ENCODE measurements at places on chromosomes 3 and 15. TPM values are rescaled to one million over a fixed set of nuclear protein-coding genes. Genes with fewer than 3 reads are reported as not detected.

Gene IL20RB
- total RNA-seq: 0.76 TPM

Gene PLS1
- 13.7 TPM for total RNA-seq

Gene MYRIP
- total RNA-seq: not detected

Gene LYSMD2
- total RNA-seq: 20.4 TPM

Gene FOXL2
- total RNA-seq: 5.7 TPM

Gene SI
- not detected for total RNA-seq

Gene DPPA2
- total RNA-seq: not detected

Gene LTK
- 0.13 TPM for total RNA-seq

Gene ZNF774
- total RNA-seq: 0.78 TPM

Gene FSTL1
- 68.6 TPM for total RNA-seq

Gene SLC28A1
- total RNA-seq: not detected

Gene GOLGA8J
- not detected for total RNA-seq

Gene MEIS2
- 9.7 TPM for total RNA-seq

Gene TLE3
- 19.8 TPM for total RNA-seq

Gene SAMD7
- not detected for total RNA-seq

Gene CAMK2N2
- 1.3 TPM for total RNA-seq

Gene TMC3
- total RNA-seq: not detected

Gene AHSG
- total RNA-seq: not detected

Gene ADCY5
- 0.50 TPM for total RNA-seq

Gene MNS1
- 2.1 TPM for total RNA-seq

Gene CX3CR1
- total RNA-seq: not detected

Gene GPR62
- total RNA-seq: not detected

Gene GOLGA8T
- total RNA-seq: 1.3 TPM

Gene CHCHD4
- total RNA-seq: 39.4 TPM

Gene C3orf20
- total RNA-seq: 0.03 TPM

Gene CCNDBP1
- total RNA-seq: 23.9 TPM

Gene PATL2
- total RNA-seq: 0.07 TPM

Gene HEXA
- 144 TPM for total RNA-seq

Gene ERC2
- total RNA-seq: not detected

Gene TM4SF4
- total RNA-seq: 26.5 TPM

Gene ARGFX
- total RNA-seq: not detected

Gene OSTN
- total RNA-seq: not detected

Gene FBXL2
- total RNA-seq: 5.4 TPM

Gene CMTM8
- total RNA-seq: 6.4 TPM

Gene SLITRK3
- not detected for total RNA-seq

Gene XIRP1
- total RNA-seq: 0.04 TPM

Gene CASR
- not detected for total RNA-seq

Gene LOXL1
- 0.59 TPM for total RNA-seq

Gene ARHGAP31
- total RNA-seq: 1.7 TPM

Gene MEX3B
- 4.0 TPM for total RNA-seq

Gene SAMMSON
- not detected for total RNA-seq

Gene CCK
- 0.94 TPM for total RNA-seq

Gene OR5K2
- not detected for total RNA-seq

Gene DTX3L
- 6.0 TPM for total RNA-seq

Gene DNAH1
- total RNA-seq: 0.99 TPM

Gene LDHAL6B
- not detected for total RNA-seq
